ENCODE measurements at places on chromosomes 2 and 18.

DNA sequence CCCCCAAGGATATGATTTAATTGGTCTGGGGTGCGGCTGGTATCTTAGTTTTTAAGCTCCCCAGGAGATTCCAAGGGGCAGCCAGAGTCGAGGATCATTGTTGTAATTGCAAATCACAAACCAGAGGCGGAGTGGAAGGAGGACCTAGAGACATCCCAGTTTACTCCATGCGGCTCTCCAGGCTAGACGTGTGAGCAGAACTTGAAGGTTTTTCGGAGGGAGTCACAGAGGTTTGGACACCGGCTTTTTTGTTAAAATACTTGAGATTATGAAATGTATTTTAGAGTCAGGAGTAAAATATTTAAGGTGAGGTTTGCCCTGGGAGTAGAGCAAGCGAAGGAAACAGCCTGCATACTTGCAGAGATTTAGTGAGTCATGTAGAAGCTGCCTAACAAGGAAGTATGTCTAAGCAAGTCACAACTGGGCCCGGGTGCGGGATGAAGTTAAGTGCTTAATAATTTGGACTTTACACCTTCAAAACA, 39.5 kb downstream of the TGOLN2 start:
- DNase-seq, result no peak

DNA sequence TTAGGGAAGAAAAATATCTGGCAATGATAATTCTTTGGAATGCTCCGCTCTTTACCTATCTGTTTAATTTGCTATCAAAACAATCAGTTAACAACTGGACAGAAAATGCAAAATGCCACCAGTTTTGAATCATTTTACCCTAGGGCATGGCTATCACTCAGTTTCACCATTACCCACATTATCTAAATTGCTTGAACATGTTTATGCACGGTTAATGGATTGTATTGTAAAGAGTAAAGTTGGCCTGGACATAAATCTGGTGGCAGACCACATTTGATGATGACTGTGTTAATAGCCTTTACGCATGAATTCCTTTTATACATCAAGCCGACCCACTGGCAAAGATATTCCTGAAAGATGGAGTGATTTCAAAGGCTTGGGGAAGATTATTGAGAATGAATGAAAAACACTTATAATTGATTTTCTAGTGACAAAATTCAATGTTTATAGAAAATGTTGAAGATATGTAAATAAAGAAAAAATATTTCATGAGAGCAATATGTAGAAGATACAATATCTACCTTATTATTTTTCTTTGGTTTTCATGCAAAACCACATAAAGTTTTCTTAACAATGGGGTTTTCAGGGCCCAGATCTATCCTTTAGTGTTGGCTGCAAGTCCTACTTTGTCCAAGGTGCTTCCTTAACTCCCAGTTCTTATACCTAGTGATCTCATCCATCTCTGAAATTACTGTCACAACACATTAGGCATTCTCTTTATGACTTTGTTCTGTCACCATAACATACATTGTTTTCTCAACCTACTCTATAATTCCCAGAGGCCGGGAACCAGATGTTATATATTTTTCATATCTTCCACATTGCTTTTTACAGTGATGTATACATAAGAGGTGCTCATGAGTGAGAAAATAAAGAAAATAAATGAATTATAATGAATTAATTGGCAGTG, 265.1 kb downstream of the RIT2 start:
- no peak for DNase-seq

DNA sequence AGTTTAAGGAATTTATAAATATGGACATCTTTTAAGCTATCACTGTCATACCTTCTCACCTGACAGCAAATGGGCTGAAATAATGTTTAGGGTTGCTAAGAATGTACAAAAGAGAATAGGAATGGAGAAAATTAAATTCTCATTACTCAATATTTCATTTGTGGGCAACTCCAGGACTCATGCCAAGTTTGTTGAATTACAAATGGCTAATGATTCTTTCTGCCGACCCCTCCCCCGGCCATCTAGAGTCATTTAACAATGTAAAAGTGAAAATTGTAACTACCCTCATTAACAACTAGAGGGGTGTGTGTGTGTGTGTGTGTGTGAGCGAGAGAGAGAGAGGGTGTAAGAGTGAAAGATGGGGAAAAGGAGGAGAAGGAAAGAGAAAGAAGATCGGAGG, 708.5 kb upstream of the FAM98A start:
- no peak for DNase-seq

DNA sequence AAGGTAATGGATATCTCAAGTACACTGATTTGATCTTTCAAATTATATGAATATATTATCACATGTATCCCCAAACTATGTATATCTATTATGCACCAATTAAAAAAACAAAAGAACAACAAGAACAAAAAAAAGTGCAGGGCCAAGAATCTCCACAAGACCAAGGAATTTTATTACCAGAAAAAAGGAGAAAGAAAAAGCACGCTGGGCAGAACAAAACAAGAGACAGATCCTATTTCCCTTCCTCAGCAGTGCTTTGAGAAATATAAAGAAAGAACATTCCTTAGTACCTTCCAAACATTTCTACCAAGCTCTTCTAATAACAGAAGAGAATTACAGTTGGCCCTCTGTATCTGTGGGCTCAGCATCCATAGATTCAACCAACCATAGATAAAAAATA, 144.7 kb upstream of the CREB1 start:
- no peak for DNase-seq

- DNase-seq, result no peak
Measured at GRCh38 chr2:46284796-46285195, 12.4 kb upstream of the EPAS1 start.

DNA sequence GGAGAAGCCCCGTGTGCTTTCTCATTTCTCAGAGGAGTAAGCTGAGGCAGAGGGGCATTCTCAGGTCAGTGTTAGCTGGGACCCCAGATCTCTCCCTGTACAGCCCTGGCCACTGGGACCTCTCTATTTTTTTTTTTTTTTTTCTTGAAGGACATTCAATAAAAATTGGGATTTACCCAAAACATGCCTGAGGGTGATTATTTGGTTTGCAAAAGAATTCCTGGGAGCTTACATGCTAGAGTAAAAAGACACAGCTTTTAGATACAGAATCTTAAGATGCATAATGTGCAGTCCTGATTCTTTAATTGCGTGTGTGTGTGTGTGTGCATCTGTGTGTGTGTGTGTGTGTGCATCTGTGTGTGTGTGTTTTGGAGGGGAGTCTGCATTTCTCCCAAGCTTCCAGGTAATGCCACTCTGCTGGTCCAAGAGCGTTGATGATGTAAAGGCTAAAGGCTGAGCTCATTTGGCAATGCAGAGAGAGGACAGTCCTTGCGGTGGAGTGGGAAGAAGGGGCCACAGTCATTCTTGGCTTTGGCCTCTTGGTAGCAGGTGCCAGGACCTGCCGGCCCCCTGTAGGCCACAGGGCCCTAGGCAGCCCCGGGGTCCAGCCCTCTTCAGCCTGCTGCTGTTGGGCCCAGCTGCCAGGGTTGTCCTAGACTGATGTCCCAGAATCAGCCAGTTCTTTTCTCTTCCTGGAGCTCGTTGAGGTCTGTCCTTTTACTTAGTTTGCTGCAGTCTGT, 74.1 kb upstream of the MCFD2 start:
- DNase-seq, result no peak

GRCh38 chr2:228239207-228239906, 57.9 kb upstream of the SPHKAP start:
- DNase-seq, result no peak

DNA sequence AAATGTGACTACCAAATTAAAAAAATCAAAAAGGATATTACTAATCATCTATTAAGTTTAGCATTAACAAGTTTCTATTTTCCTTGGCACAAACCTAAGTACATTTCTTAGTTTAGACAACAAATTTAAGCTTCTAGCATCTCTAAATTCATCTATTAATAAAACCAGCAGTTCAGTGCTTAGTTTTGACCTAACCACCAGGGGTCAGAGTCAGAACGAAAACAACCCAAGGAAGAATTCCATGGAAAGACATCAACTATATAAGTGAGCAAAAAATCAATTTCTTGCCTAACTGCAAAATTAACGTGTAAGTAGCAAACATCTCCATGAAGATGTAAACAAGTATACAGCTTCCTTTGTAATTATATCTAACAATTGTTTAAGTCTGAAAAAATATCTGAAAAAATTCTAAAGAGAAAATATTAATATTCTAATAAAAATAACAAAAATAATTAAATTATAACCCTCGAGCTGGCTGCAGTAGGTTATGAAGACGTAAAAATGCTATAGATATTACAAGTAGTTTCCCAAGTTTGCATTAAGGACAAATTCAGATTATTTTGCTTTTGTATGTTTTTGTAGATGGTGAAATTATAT, 83.7 kb downstream of the CERKL start:
- DNase-seq, result no peak

GRCh38 chr2:175167076-175167791, 769 bp downstream of the ATF2 start:
- no peak for DNase-seq

DNA sequence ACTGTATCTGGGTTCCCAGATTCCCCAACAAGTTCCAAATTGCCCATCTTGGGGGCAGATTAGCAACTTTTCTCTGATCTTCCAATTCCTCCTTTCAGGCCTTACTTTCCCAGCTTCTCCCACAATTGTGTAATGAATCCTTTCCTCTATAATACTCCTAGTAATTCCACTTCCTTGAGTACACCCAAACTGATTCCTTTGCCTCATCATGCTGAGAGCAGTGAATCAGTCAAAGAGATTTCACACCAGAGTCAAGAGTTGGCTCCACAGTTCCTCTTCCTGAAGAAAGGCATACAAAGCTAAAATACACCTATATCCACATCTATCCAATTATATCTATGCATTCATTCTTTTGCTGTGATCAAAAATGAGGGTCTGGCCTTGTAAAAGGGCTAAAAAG, 28.6 kb upstream of the DAPL1 start:
- DNase-seq, result no peak

DNA sequence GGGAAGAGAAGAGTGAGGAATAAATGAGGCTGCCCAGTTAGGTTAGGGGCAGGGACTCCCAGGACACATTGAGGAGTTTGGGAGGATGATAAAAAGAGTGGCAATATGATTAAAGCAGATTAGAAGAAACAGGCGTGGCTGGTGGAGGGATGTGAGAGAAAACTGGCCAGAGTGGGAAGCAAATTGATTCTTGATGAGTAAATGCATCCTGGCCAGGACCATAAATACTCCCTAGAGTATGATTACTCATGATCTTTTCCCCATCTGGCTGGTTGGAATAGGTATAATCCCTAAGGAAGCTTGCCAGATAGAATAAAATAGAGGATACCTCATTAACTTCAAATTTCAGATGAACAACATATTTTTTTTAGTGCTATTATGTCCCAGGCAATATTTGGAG, 21.5 kb upstream of the DAW1 start:
- DNase-seq, result no peak
